GM23248 (cell line): ENCODE measurements at places on chromosomes 4 and X.

GRCh38 chrX:114819509-114819908, 197.9 kb downstream of the IL13RA2 start:
- no peak for DNase-seq

DNA sequence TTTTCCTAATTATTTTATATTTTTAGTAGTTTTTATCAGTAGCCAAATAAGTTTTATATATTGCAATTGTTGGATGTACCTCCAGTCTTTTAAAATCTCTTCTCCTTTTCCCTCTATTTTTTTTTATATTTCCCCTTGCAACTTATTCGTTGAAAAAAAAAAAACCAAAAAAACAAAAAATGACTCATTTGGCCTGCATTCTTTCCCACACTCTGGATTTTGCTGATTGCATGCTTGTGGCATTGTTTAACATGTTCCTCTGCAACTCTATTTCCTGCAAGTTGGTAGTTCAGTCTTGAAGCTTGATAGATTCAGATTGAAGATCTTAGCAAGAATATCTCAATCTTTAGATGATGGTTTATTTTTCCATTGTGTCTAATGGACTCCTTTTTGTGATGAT, 260.6 kb upstream of the BOD1L1 start:
- peak; percentile 91 for DNase-seq

- DNase-seq = no peak
Observed at GRCh38 chrX:94515009-94515408, 841.0 kb downstream of the FAM133A start.

GRCh38 chr4:54400188-54400587, 171.1 kb downstream of the PDGFRA start:
- no peak for DNase-seq

GRCh38 chrX:104343428-104344129, 88.8 kb upstream of the ESX1 start:
- peak; percentile 88 for DNase-seq
